GM04503 (cell line): ENCODE measurements at places on chromosomes 12 and 14.

- DNase-seq = no peak
These were observed 50.1 kb downstream of the PHLDA1 start for GRCh38 chr12:75981247-75982168.

- DNase-seq = no peak
These were observed 5.9 kb upstream of the VCPKMT start for GRCh38 chr14:50122291-50122690.

GRCh38 chr12:128693771-128694170, 130.0 kb downstream of the SLC15A4 start:
- DNase-seq = no peak

DNA sequence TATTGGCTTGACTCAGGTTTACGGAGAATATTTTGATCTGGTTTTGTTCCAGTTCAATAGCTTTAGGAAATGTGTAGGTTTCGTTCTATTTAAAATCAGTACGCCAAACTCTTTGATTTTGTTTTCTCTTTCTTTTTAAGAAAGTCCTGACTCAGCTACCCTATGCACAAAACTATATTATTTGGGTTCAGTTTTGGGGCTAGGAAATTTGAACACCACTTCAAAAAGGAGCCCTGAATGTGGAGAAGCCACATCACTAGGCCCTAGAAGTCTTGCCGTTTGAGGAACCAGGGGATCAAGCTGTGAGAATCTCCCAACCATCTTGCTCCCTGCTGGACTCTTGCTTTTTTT, 168.2 kb upstream of the BCL2L14 start:
- DNase-seq = no peak

DNA sequence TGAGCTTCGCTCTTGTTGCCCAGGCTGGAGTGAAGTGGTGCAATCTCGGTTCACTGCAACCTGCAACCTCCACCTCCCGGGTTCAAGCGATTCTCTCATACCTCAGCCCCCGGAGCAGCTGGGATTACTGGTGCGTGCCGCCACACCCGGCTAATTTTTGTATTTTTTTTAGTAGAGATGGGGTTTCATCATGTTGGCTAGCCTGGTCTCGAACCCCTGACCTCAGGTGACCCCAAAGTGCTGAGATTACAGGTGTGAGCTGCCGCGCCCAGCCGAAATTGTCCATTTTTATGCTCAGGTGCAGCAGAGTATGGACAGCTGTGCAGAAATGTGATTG, 19.2 kb upstream of the CYP46A1 start:
- DNase-seq = no peak

DNA sequence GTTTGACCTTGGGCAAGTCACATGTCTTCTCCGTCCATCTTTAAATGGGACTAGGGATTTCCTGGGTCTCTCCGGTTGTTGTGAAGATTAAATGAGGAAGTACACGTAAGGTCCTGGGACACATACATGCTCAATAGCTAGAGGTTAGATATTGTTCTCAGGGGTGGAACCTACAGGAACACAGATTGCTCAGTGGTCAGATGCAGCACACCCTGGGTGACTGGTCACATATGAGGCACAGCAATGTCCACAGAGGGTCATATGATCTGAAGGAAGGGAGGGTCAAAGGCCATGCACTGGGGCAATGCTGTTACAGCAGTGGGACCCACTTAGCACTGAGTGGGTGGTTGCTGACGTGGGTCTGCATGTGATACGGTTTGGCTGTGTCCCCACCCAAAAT, 11.4 kb upstream of the SLC8B1 start:
- DNase-seq = no peak

- no peak for DNase-seq
These were observed 29.5 kb upstream of the MSRB3 start for GRCh38 chr12:65248656-65249633.

- no peak for DNase-seq
These were observed 9.8 kb upstream of the RNU6-8 start for GRCh38 chr14:32212833-32213232.

- DNase-seq = no peak
These were observed 74.6 kb downstream of the DACT1 start for GRCh38 chr14:58712357-58712756.

DNA sequence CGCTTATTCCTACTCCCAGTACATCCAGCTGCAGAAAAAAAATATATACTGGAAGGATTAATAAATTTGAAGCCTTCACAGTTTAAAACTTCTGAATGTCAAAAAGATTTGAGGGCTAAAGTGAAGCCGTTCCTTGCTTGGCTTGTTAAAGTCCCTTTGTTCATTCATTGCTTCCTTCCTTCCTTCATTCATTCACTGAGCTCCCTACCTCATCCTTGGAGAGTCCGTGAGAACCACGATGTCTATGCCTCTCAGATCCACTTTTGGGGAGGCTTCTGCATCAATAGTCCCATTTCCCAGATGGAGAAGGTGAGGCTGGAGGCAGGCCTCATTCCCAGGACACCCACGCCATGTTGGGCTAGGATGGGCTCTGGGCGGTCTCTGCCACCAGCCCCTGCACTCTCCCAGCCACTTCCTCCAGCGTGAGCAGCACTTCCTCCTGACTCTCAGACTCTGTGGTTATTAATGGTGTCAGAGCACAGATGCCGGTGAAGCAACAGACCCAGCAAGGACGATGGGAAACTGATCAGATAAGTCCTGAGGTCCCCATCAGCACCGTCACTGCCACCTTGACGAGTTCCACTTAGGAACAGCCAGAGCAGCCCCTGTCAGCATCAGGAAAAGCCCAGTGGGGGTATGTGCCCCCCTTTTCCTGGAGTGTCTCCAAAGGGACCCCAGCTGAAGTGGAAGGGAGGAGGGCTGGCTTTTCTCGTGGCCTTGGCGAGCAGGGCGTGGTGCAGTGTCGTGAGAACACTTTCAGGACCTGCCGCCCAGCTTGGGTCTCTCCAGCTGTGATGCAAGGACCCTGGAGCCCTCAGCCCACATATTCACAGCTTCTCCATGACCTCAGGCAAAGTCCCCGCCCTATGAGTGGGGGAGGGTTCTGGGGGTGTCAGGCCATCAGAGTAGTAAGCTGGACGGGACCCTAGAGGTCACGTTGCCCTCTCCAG, 21.2 kb downstream of the ASB2 start:
- DNase-seq = no peak

- no peak for DNase-seq
These were observed 34.9 kb downstream of the KRT80 start for GRCh38 chr12:52156757-52157565.

DNA sequence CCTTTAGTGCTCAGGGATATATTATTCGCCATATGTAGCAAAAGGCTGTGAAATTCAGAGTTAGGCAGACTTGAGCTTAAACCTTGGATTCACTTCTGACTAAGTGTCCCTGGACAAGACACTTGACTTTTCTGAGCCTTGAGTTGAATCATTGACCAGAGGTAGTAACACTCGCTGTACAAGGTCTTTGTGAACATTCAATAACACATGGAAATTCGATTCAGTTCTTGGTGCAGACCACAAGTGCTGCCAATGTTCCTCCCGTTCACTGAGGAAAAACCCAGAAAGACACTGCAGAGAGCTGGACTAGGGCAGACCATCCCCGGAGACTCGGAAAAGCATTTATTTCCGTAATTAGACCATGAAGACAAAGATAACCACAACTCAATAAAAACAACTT, 901.4 kb downstream of the AACS start:
- DNase-seq = no peak

DNA sequence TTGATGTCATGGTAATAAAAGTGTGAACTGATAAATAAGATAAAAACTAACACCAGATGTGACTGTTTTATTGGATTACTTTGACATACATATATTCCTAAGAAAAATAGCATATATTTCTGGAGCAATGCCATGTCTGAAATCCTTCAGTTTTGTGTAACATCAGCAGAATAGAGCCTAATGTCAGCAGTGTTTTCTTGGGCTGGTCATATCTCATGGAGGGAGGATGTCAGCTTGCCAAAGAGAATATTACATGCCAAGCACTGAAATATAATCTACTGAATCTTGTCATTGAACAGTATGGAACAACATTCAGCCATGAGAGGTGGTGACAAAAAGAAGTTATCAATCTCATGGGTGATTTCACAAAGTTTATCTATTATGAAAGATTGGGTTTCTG, 220.3 kb downstream of the KLHL28 start:
- no peak for DNase-seq

- DNase-seq = no peak
These were observed 717.6 kb downstream of the FSCB start for GRCh38 chr14:43789458-43789857.

DNA sequence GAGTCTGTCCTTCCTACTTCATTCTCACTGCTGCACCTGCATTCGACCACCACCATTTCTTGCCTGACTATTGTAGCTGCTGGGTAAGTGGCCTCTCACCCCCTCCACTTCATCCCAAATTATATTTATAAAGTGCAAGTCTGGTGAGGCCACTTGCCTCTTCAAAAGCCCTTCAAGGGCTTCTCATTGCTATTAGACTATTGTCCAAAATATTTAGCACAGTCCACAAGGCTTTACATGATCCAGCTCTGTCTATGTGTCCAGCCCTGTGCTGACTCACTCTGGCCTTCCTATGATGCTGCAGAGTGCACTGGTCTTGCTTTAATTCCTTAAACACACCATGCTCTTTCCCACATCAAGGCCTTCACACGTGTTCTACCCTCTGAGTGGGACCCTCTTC, 46.0 kb downstream of the PAH start:
- no peak for DNase-seq

- no peak for DNase-seq
These were observed 82.9 kb upstream of the CLMN start for GRCh38 chr14:95402578-95402977.

DNA sequence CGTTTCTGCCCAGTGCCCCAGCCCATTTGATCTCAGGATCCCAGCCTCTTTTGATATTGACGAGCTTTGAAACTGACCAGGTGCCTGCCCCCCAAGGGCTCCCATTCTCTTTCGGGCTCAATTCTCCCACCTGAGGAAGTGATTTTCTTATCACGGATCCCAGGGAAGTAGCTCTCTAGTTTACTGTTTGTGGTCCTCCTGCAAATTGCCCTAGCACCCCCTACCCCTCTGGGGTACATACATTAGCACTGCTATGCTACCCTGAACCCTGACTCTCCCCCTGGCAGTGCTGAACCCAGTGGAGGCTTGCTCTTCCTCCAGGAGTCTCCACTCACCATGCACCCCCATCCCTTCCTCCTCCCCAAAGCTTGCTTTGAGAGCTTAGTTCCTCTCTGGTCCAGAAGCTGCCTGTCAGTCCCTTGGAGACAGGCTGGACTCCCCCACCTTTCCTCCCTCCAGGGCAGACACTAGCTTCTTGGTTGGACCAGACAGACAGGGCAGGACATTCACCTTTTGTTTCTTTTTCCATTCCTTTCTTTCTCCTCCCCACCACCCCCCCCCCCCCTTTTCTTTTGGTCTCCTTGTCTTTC, 4.4 kb upstream of the TBX3 start:
- no peak for DNase-seq

DNA sequence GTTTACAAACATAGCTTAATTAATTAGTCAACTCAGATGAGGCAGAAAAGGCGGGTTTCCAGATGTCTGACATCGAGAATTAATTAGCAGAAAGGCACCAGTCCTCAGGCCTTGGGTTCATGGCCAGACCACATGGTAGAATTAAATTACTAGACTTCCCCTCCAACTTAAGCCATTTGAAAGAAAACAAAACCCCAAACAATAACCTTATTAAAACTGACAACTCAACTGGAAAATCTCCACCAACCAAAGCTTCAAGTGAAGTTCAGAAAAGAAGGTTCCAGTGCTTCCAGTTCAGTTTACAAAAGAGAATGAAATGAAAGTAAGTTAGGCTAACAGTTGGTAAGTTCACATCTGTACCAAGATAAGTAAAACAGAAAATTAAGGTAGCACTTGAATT, 349.5 kb downstream of the GRIN2B start:
- no peak for DNase-seq

- no peak for DNase-seq
These were observed 218.5 kb downstream of the NUAK1 start for GRCh38 chr12:105920161-105920684.

- DNase-seq = peak; percentile 89
These were observed 105.0 kb downstream of the ETNK1 start for GRCh38 chr12:22729957-22730443.

GRCh38 chr14:21933681-21934080, 260.1 kb upstream of the OR4E1 start:
- DNase-seq = no peak

- DNase-seq = no peak
These were observed 40.9 kb downstream of the RTN1 start for GRCh38 chr14:59829469-59830337.

GRCh38 chr12:4267704-4268328, 5.7 kb upstream of the CCND2 start:
- no peak for DNase-seq

DNA sequence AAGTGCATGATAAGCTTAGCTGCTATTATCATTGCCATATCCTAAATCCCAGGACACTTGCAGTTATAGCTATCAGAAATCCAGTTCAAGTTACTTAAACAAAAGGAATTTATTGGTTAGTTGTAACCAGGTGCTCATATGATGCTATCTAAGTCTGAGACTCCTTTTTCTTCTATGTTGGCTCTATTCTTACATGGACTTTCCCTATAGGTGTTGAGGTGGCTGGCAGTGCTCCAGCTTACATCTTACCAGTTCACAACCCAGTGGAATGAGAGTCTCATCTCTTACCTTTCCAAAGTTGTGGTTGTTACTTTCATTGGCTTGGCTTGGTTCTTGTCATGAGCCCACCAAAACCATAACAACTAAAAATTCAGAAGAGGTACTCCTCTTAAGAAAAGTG, 94.6 kb downstream of the DACT1 start:
- no peak for DNase-seq

GRCh38 chr14:80055226-80055625, 156.1 kb downstream of the DIO2 start:
- no peak for DNase-seq

- DNase-seq = no peak
These were observed 459 bp downstream of the PPFIBP1 start for GRCh38 chr12:27524494-27524835.

GRCh38 chr14:100432652-100433427, 109.7 kb downstream of the SLC25A47 start:
- no peak for DNase-seq

- no peak for DNase-seq
These were observed 23.1 kb downstream of the ACVR1B start for GRCh38 chr12:51974646-51975045.

DNA sequence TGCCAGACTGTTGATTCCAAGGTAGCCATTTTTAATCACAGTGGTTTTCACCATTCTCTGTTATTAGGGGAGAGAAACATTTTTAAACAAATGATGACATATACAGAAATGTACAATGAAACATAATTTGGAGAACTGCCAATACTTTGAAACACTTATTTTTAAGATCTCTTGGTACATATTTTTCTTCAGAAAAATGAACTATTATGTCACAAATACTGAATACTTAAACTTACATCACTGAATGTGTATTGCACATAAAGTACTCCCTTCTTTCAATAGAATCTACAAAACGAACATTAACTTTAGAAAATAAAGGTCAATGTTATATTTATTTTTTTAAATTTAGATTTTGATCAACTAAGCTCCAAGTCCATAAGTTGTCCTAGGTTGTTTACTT, 71.7 kb upstream of the CPNE8 start:
- no peak for DNase-seq

- DNase-seq = no peak
These were observed 327.3 kb upstream of the TMTC1 start for GRCh38 chr12:30110958-30111586.
